NCI-H748 treated with DMSO at 0.1 percent for 48 hours (cell line): ENCODE measurements at places on chromosomes 7 and 10.
A peak's percentile ranks its signal among the peaks of the same experiment; 100 is the strongest.

GRCh38 chr10:1363446-1364121 is 307.4 kb downstream of the WDR37 start:
- no peak for DNase-seq

GRCh38 chr7:82444220-82444909 is 788 bp upstream of the CACNA2D1 start:
- peak; percentile 78 for DNase-seq

GRCh38 chr7:135362871-135363270 is 129.2 kb downstream of the STRA8 start:
- DNase-seq, result no peak

DNA sequence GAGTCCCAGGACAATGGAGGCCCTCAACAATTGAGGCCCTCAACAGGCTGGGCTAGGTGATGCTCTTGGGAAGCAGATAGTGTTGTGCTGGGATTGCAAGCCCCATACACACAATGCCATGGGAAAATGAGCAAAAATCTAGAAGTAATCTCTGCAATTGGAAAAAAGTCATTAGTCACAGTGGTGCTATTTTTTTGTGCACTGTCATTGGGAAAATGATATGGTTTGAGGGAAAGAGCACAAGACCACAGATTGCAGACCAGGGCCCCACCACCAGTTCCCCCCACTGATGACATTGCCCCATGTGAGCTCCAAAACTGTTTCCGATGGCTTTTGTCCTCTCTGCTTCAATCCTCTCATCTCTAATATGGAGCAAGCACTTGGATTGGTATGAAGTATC is 1.9 kb downstream of the KCTD7 start:
- no peak for DNase-seq

GRCh38 chr7:79531905-79532664 is 78.6 kb upstream of the MAGI2 start:
- no peak for DNase-seq

GRCh38 chr7:129567377-129567776 is 44.1 kb upstream of the NRF1 start:
- no peak for DNase-seq

- DNase-seq, result no peak
Measured at GRCh38 chr7:70736715-70737460, 395.1 kb upstream of the GALNT17 start.

GRCh38 chr7:37342176-37342687 is 106.4 kb downstream of the ELMO1 start:
- DNase-seq, result no peak

DNA sequence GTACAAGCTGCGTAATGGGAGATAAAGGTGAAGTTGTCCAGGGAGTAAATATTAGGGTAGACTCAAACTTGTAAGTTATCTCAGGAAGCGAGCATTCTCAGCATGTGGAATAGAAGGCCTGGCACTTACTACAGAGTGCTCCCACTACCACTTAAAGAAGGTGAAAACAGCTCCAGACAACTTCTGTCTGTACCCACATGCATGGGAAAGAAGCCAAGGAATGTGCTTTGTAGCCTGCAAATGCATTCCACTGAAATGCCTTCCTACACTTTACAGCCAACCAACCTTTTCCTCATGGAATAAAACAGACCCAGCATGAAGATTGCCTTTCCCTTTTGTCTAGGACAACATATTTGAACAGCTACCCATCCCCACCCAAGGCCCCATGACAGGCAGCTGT is 45.4 kb upstream of the NPSR1 start:
- no peak for DNase-seq

- no peak for DNase-seq
Measured at GRCh38 chr10:3199488-3199887, 26.9 kb upstream of the PITRM1 start.

DNA sequence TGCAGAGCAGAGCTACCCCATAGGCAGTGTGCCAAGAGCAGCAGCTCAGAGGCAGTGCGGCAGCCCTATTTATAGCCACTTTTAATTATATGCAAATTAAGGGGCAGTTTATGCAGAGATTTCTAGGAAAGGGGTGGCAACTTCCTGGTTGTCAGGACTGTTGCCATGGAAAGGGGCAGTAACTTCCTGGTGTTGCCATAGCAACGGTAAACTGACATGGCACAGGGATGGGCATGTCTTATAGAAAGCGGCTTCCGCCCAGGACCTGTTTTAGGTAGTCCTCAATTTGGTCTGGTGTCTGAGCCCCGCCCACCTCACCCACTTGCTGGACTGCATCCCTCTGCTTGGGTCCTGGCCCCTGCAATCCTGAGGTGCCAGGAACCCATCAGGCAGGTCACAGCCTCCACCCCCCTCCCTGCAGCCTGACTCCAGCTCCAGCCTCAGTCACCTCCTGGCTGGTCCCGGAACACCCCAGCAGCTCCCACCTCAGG is 115.8 kb downstream of the TMEM130 start:
- no peak for DNase-seq

DNA sequence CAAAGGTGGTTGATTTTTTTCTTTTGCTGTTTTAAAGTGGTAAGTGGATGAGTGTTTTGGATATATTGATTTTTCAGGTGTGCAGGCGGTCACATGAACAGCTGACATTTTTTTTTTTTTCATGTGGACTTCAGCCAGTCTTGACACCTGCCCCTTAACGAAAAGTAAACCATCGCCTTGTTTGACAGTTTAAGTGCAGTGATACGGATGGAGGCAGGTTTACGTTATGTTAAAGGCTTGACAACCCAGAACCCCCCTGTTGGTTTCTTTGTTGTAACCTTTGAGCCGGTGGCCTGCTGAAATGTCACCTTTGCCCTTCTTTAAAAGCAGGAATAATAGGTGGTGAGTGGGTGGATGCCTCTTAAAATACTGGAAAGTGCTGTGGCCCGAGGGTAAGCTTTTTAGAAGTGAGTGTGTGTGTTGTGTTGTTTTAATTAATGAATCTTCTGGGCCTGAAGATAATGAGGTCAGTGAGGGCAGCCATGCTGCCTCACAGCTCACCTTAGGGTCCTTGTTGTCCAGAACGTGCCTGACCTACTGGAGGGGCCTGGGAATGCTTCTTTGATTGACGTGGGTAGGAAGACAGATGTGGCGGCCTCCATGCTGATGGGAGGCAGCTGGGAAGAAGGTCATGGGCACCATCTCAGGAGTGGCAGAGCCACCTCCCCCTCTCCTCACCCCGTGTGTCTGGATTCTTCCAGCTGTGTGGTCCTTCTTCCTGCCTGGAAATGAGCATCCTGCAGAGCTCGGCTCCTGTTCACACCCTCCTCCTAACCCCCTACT is 69.8 kb downstream of the TCF7L2 start:
- peak; percentile 14 for DNase-seq

- no peak for DNase-seq
Measured at GRCh38 chr10:102416695-102417094, 1.9 kb downstream of the PSD start.

GRCh38 chr10:126224967-126225671 is 163.2 kb downstream of the ADAM12 start:
- no peak for DNase-seq

DNA sequence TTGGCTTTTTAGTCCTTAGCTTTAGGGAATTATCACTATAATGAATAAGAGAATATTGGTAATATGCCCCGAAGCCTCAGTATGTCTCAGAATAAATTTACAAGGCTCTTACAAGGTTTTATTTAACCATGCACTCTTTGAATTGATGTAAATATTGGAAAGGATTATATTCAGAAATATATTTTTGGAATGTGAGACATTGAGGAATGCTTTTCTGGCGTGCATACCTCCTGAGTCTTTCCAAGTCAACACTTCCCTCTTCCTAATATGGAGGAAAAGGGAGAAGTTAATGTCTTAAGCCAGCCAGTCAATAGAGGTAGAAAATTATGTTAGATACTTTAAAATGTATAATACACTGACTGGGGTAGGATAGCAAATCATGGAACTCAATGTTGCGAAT is 1.2 kb upstream of the OR2F1 start:
- no peak for DNase-seq
